Activated T-cell treated with anti-CD3 and anti-CD28 coated beads for 48 hours (primary cell): ENCODE measurements at places on chromosomes 4 and X.

DNA sequence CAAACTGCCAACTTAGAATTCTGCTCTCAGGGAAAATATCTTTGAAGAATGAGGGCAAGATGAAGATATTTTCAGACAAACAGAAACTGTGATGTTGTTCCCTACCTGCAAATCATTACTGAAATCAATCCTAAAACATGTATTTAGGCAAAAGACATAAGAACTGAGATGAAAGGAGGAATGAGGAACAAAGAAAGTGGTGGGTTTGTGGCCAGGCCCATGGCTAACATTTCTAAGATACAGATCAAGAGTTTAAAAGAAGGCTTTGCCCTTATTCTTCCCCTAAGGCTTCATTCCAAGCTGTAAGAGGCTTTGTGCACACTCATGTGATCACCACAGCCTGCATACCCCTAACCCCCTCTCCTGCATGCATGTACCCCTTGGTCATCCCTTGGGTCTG lies 46.5 kb downstream of the ADGRG2 start:
- no peak for DNase-seq

GRCh38 chr4:158176108-158176507 lies 3.3 kb upstream of the GASK1B start:
- no peak for DNase-seq

DNA sequence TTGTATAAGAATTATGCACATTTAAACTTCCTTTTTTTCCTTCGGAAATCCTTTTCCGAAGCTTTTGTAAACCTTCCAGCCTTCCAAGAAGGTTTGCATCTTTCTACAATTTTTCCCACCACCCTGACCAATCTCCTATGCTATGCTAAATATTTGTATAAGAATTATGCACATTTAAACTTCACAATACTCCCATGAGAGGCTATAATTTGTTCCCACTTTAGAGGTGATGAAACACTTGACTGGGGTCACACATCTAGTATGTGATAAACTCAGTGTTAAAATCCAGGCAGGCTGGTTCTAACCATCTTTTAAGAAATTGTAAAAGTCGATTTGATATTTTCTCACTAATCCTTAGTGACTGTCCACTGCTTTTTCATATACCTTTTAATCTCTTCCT lies 22.1 kb downstream of the NUDT6 start:
- DNase-seq = no peak

GRCh38 chr4:17385403-17385802 lies 126.5 kb downstream of the QDPR start:
- no peak for DNase-seq

GRCh38 chr4:26272654-26273615 lies 47.9 kb upstream of the RBPJ start:
- no peak for DNase-seq

GRCh38 chr4:152594057-152594456 lies 58.2 kb upstream of the FBXW7 start:
- no peak for DNase-seq

GRCh38 chrX:18390941-18391538 lies 34.4 kb upstream of the CDKL5 start:
- DNase-seq = peak; percentile 1

GRCh38 chr4:112214390-112215264 lies 17.0 kb upstream of the AP1AR start:
- no peak for DNase-seq

DNA sequence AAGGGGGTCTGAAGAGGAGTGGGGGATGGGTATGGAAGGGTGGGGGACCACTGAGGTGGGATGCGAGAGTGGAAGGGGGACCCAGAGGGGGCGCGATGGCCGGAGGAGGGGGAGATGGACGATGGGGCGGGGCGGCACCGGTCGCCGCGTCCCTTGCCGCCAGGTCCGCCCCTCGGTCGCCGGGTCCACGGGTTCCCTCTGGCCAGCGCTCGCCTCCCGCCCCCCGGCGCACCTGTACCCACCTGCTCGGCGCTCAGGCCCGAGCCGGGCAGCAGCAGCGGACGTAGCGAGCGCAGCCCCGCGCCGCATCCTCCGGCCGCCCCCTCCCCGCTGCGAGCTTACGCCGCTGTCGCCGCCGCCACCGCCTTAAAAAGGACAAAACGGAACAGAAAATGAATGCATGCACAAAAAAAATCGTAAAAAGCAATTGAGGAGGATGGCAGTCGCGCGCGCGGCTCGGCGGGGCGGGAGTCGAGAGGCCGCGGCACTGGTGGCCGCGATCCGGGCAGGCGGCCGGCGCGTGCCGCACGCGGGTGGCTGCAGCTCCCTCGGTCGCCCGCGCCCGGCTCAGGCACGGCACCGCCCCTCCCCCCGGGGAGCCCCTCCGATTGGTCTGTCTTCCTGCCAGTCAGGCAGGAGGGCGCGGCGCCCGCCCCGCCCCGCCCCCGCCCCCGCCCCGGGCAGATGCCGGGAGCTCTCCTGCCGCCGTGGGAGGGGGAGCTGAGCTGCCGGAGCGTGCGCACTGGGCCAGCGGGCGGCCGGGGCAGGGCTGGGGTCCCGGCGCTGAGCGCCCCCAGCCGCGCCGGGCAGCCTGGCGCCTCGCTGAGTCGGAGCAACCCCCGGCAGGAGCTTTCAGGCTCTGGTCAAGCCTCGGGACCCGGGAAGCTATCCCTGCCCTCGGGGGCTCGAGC lies at the start of gene JAKMIP1:
Gene JAKMIP1, minus strand, starts transcription at position 539 of the 911 bp plus-strand sequence. CDS start 87,699 bp downstream, outside the sequence.
- peak; percentile 82 for DNase-seq

GRCh38 chr4:118086344-118086743 lies 52.1 kb downstream of the NDST3 start:
- DNase-seq = no peak

- DNase-seq = no peak
Measured at GRCh38 chr4:184628103-184628502, 21.1 kb downstream of the CASP3 start.

- DNase-seq = no peak
Measured at GRCh38 chr4:61540944-61541343, 340.8 kb downstream of the ADGRL3 start.

- DNase-seq = no peak
Measured at GRCh38 chr4:184529283-184529682, 54.9 kb upstream of the IRF2 start.

GRCh38 chr4:40704073-40704472 lies 45.7 kb upstream of the NSUN7 start:
- no peak for DNase-seq

- DNase-seq = peak; percentile 49
Measured at GRCh38 chrX:107678957-107679740, 50.8 kb downstream of the PRPS1 start.

DNA sequence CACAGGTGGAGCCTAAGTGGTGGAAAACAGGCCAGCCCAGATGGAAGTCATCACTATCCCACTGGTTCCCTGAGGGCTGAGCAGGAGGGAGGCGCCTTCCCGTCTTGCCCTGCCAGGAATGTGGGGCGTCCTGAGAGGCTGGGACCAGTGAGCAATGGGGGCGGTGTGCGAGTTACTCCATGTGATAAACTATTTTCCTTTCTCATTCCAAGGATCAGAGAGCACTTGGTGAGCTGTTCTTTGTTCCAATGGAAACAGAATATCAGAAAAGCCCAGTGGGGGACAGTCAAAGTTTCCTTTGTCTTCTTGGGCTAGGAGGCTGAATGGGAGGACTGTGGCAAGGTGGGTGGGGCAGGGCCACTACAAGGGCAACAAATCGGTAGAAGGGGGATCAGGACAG lies 86.2 kb downstream of the NHSL2 start:
- DNase-seq = no peak

- no peak for DNase-seq
Measured at GRCh38 chr4:78845472-78845871, 69.3 kb downstream of the BMP2K start.

DNA sequence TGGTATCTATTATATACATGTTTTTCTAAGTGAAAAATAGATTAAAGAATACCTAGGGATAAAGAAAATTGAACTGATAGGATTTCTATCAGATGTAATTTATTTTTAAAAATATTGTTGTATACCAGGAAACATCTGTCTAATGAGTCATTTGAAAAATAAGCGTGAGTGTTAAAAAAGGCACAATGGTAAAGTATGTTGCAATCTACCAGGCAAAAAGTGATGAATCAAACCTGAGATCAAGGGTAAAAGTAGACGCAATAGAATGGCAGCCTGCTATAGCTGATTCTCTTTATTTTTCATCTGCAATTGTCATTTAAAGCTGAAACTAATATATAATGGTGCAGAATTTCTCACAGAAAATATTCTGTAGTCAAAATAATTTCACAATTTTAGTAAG lies 1119.6 kb downstream of the PCDH18 start:
- no peak for DNase-seq

DNA sequence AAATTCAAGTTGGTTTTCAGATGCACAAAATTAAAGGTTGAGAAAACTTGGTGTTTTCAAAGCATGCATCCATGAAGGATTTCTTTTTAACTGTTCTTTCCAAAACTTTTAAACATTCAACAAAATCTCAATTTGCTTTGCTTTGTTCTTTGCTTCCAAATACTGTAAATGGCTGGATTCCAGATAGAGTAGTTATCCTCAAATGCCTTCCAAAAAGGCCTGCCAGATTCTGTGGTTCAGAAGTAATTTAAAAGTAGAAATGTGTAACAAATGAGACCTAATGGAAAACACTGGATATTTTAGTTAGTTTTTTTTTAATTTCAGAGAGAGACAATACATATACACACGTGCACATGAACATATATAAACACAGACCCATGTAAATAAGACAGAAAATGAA lies 97.3 kb downstream of the NR3C2 start:
- no peak for DNase-seq

DNA sequence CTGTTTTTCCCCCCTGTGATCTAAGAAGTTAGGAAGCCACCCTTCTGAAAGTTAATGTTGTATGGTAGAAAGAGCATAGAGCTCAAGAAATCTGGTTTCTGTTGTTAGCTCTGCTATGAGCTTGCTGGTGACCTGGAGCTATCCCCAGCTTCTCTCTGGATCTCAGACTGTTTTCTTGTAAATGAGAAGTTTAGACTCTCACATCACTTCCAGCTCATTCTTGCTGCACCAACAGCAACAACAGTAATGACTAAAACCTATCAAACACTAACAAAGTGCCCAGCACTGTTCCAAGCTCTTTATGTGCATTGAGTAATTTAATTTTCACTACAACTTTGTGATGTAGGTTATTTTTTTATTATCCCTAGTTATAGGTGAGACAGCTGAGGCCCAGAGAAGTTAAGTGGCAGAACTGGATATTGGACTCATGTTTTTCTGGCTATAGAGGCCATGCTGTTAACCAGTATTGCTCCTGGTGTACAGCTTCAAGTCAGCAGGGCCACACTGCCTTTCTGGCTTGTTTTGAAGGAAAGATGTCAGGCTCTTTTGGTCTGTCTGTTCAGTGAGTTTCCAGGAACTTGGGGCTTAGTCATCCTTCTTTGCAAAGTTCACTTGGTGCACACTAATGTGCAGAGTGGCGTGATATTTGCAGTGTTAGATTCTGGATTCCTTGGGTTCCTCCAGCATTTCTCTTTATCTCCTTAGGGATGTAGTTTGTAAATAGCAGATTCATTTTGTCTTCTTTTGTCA lies 27.8 kb upstream of the TMEM164 start:
- no peak for DNase-seq

- no peak for DNase-seq
Measured at GRCh38 chr4:139229534-139230039, 50.4 kb downstream of the MGARP start.

- DNase-seq = no peak
Measured at GRCh38 chr4:148044912-148045352, 313.0 kb downstream of the ARHGAP10 start.

DNA sequence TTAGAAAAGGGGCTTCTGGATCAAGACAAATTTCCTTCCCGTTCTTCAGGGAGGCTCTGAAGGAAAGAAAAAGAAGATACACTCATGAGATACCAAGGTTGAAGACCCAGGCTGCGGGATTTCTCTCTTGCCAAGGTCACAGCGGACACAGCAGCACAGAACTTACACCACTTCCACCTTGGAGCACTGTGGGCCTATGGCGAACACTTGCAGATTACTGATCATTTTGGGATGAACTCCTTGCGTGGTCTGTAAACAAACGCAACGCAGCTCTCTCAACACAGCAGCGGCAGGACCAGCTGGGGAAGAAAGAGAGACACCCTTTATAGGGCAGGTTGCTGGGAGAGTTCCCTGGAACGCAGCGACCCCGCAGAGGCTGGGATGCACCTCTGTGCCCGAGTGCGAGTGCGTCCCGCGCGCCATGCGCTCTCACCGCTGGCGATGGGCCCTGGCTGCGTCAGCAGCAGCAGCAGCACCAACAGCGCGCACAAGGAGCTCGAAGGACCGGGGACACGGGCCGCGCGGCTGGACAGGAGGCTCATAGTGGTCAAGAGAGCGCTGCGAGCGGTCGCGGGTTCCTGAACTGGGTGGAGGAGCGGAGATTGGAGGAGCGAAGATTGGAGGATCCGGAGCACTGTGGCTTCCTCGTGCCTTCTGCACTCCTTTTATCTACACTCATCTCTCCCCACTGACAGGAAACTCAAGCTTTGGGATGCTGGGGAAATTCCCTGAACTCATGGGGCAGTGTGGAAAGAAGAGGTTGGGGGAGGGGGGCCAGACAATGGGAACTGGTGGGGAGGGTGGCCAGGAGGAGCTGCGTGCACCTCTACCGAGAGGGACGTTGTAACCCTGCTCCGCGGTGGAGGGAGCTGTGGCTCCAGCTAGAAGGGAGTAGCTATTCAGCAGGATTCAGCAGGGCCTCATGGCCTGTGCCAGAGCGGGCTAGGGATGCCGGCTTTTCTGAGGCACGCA lies at the start of gene CXCL5:
Gene CXCL5, minus strand, starts transcription at position 638 of the 972 bp plus-strand sequence. Its CDS starts 96 bp downstream, at position 542.
- DNase-seq = no peak

- no peak for DNase-seq
Measured at GRCh38 chr4:58048491-58048890, 938.3 kb upstream of the IGFBP7 start.

GRCh38 chrX:46279214-46279924 lies 265.9 kb downstream of the ZNF674 start:
- no peak for DNase-seq

DNA sequence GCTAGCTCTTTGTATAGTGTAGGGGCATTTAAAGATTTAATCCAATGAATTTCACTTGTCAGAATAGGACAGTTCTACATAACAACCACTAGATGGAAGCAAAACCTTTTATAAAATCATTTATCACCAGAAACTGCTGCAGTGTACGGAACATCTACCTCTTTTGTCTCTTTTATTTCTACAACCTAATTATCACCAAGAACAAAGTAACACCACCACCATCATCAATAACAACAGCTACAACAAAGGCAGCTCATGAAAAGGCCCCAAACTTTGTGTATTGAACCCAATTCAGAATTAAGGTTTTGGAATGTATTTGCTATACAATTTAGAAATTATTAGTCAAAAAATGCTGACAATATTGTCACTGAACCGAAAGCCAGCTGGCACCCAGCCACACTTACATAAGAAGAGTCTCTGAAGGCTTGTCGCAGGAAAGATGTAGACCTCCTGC lies 260.9 kb upstream of the RPS6KA3 start:
- DNase-seq = no peak

DNA sequence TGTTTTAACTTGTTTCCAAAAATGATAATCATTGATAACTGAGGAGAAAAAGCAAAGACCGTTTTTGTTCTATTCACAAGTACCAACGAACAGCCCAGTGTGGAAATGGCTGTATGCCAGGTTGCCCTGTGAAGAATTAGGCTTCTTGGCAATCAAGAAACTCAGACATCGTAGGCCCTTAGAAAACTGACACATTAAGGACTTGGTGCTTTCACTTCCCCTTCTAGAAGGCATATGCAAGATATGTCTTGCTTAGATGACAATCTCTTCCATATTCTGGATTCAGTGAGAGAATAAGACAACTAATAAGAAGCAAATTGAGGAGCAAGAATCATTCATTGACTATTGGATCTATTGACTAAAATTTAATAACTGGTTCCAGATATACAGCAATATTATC lies 56.6 kb downstream of the ANAPC10 start:
- no peak for DNase-seq

GRCh38 chr4:19025031-19025430 lies 1003.5 kb upstream of the LCORL start:
- DNase-seq = no peak
